ENCODE measurements at places on chromosomes 11 and 22.

DNA sequence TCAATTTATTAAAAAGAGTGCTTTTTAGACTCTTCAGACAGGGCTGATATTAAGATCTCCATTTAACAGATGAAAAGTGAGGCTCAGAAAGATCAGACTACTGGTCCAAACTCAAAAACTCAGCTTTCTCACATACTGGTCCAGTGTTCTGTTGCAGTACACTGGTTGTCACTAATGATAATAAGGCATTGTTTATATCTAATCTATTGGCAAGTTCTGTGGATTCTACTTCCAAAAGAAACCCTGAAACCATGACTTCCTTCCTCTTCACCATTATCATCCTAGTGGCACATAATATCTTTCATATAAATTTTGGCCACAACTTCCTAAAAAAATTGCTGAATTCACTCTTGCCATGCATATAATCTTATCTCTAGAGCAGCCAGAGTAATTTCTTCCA, 36.9 kb downstream of the F2 start:
- DNase-seq, result no peak

DNA sequence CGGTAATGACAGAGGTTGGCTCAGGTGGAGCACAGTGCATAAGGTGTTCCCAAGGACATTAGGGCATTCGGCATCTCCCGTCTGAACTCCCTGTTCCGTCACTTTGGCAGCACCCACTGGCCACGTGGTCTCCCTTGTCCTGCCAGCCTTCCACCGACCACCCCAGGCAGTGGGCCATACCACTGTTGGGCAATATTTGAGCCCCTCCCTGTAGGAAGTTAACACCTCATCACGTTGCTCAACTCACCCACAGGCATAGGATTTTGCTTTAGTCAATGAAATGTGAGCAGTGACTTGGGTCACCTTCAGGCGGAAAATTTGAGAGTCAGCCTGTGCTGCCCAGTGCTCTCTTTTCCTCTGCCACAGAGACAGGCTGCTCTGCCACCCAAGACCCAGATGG, 44.0 kb downstream of the SERPINH1 start:
- DNase-seq, result no peak

- no peak for DNase-seq
Measured at GRCh38 chr11:70682056-70682455, 283.7 kb downstream of the CTTN start.

GRCh38 chr11:130760515-130761125, 155.7 kb downstream of the SNX19 start:
- no peak for DNase-seq

DNA sequence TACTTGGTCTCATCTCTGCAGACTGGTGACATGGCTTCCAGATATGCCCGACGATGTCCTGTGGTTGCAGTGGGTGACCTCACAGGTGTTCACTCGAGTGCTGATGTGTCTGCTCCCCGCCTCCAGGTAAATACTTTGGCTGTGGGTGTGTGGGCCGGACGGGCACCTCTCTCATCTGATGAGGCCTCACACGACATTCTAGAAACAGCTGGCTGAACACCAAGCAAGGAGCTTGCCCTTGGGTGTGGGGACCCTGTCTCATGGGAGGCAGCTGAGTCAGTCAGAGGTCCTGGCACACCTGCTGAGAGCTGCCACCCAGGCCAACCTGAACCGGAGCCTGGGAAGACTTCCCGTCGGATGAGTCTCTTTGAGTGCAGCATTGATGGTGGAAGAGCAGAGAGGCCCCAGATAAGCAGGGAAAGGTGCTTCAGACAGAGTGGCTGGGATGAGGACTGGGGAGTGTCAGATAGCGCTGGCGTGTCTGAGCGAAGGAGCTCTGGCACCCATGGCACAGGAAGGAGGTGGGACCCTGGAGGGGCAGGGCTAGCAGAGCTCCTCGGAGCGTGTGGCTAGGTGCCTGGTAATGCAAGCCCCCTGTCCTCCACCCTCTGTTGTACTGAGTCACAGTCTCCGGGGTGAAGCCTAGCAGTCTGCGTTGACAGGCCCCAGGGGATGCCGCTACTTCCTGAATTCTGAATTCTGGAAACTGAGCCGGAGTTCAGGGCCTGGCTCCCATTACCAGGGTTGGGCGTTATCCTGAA, 10.4 kb upstream of the SAMM50 start:
- no peak for DNase-seq

DNA sequence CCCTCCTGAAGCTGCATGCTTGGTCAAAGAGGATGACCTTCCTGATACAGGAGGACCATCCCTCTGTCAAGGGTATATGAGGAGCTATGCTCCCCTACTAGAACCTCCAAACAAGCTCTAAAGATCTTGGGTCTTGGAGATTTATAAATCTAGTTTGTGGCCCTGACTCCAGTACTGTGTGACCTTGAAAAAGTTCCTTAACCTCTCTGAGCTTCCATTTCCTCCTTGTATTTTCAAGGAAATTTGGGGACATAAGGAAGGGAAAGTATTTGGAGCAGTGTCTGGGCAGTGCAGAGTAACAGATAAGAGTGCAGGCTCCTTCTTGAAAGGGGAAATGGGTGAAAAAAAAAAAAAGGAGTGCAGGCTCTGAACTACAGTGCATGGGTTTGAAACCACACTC, 45.9 kb downstream of the CHRDL2 start:
- no peak for DNase-seq

DNA sequence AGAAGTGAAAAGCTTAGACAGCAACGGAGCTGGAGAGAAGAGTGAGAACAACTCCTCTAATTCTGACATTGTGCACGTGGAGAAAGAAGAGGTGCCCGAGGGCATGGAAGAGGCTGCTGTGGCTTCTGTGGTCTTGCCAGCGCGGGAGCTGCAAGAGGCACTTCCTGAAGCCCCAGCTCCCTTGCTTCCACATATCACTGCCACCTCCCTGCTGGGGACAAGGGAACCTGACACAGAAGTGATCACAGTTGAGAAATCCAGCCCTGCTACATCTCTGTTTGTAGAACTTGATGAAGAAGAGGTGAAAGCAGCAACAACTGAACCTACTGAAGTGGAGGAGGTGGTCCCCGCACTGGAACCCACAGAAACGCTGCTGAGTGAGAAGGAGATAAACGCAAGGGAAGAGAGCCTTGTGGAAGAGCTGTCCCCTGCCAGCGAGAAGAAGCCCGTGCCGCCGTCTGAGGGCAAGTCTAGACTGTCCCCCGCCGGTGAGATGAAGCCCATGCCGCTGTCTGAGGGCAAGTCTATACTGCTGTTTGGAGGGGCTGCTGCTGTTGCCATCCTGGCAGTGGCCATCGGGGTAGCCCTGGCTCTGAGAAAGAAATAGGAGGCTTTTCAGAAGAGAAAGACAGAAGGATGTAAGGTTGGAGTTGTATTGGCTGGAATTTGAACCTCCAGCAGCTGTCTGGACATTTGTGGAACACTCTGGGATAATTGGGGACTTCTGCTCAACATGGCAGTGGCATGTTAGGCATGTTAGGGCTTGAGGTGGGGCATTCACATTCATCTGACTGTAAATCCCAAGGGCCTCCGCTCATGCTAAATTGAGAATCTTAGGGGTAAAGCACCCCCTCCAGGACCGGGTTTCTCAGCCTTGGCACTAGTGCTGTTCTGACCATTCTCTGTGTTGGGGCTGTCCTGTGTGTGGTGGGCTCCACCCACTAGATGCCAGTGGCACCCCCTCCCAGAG, 47.1 kb downstream of the BID start:
- DNase-seq, result no peak

DNA sequence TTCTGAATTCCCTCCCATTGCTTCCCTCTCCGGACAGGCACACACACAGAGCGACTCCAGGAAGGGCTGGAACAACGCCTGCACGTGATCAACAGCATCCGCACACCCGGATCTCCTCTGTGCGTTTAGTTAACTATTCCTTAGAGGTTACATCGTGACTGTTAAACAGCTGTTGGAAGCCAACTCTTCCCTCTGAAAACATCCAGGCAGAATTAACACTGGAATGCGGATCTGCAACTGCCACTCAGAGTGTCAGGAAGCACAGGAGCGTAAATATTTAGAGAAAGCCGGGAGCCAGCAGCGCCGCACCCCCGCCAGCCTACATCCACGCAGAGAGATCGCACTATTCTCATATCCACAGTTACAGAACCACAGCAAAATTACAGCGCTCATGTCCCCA, 46.2 kb downstream of the SHANK2 start:
- DNase-seq, result no peak

DNA sequence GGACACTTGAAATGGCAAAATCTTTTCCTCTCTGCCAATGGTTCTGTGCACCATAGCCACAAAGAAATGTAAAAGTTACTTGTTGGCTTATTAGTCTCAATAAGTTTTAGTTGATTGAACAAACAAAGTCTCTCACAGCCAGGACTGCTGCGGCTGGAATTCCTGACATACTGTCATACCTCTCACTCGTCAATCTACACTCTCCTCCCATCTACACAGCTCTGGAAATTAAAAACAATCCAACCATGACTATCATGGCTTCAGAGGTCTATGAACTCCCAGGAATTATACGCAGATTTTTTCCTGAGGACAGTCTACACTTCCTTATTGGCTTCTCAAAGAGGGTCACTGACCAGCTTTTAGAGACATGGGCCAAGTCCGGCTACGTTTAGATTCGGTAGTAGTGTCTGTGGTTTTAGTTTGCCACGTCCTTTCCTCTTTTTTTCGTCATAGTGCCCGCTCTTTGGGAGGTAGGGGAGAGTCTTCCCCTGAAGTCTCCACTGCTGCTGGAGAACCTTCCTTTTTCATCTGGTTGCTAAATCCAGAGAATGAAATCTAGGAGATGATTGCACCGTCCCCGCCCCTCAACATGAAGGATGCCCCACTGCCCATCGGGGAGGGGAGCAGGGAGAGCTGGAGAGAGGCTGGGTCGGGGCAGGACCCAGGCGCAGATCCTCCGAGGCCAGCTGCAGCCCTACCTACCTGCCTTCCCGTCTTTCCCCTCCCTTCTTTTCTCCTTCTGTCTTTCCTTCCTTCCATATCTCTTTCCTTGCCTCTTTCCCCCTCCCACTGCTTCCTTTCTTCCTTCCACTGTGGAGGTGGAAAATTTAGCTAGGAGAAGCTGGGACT, 1.0 kb upstream of the PLEKHB1 start:
- DNase-seq, result no peak

DNA sequence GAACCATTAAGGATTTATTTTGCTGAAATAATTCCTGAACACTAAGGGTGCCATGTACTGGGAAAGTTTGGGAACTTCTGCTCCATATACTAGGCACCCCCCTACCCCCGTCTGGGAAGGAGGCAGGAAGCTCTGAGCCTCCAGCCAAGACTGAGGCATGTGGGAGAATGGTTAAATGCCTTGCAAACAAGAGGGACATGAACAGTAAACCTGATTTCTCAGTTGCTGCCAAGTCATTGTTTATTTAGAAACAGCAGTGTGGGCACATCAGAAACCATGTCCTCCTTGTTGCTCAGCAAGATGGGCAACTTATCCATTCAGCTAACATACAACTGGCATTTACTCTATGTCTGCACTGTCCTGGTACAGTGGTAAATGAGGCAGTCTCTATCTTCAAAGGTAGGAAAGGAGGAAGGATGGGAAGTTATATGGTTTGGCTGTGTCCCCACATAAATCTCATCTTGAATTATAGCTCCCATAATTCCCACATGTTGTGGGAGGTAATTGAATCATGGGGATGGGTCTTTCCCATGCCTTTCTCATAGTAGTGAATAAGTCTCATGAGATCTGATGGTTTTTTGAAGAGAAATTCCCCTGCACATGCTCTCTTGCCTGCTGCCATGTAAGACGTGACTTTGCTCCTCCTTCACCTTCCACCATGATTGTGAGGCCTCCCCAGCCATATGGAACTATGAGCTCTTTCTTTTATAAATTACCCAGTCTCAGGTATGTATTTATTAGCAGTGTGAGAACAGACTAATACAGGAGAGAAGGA, 459.1 kb downstream of the MIAT start:
- DNase-seq, result no peak

GRCh38 chr22:36344106-36344827, 43.5 kb downstream of the MYH9 start:
- peak; percentile 45 for DNase-seq

GRCh38 chr22:17767233-17768065, 6.8 kb downstream of the BID start:
- peak; percentile 91 for DNase-seq

DNA sequence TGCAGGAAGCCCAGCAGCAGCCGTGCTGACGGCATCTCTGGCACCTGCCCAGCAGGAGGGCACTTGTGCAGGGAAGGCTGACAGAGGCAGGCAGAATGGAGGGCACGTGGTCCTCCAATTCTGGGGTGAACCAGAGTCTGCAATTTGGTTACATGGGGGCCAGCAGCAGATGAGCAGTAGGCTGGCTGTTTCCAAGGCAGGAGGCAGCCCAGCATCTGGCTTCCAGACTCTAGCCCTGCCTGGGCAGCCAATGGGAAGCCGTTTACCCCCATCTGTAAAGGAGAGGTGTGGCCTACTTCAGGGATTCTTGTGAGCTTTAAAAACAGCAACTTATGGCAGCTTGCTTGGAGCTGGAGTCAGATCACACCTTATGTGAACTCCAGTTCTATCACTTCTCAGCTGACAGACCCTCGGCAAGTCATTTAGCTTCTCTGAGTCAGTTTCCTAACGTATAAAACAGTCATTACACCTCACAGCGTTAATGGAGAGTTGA, 27.9 kb upstream of the RASL10A start:
- DNase-seq, result peak; percentile 59

- DNase-seq, result no peak
Measured at GRCh38 chr11:114169821-114170220, 110.3 kb downstream of the ZBTB16 start.

- DNase-seq, result no peak
Measured at GRCh38 chr11:32215157-32215556, 124.3 kb downstream of the RCN1 start.

DNA sequence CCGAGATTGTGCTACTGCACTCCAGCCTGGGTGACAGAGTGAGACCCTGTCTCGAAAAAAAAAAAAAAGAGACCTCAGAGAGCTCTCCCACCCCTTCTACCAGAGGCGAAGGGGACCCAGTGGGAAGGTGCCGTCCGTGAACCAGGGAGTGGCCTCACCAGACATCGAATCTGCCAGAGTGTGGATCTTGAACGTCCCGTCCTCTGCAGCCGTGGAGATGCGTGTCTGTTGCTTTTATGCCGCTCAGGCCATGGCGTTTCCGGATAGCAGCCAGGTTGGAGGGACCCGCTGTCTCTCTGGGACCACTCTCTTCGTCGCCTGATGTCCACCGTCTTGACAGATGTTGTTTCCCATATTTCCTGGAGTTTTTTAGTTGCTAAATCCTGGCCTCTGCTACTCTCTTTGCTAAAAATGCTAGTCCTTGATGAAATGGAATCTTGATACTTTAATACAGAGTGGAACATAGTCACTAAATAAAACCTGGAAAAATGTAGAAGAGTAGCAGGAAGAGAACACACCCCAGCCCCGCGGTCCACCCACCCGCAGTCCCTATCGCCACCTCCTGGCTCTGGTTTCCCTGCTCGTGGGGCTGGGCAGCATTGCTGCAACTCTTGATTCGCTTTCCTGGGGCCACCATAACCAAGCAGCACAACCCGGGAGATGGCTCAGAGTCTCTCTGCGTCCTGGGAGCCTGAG, 12.0 kb upstream of the MUC6 start:
- no peak for DNase-seq

GRCh38 chr11:33709466-33709865, 8.8 kb upstream of the C11orf91 start:
- DNase-seq, result no peak

- peak; percentile 16 for DNase-seq
Measured at GRCh38 chr22:23580576-23581259, 628 bp upstream of the IGLL1 start.

- DNase-seq, result peak; percentile 59
Measured at GRCh38 chr11:113474362-113475159, 637 bp downstream of the DRD2 start.

- DNase-seq, result no peak
Measured at GRCh38 chr22:20186183-20186870, 35.5 kb upstream of the CCDC188 start.

GRCh38 chr11:90343673-90344072, 120.8 kb upstream of the CHORDC1 start:
- no peak for DNase-seq

GRCh38 chr11:96391698-96392307, 2.0 kb downstream of the JRKL start:
- no peak for DNase-seq
